Esophagus squamous epithelium (tissue), 5 donors: ENCODE measurements at places on chromosomes 16 and 17.

DNA sequence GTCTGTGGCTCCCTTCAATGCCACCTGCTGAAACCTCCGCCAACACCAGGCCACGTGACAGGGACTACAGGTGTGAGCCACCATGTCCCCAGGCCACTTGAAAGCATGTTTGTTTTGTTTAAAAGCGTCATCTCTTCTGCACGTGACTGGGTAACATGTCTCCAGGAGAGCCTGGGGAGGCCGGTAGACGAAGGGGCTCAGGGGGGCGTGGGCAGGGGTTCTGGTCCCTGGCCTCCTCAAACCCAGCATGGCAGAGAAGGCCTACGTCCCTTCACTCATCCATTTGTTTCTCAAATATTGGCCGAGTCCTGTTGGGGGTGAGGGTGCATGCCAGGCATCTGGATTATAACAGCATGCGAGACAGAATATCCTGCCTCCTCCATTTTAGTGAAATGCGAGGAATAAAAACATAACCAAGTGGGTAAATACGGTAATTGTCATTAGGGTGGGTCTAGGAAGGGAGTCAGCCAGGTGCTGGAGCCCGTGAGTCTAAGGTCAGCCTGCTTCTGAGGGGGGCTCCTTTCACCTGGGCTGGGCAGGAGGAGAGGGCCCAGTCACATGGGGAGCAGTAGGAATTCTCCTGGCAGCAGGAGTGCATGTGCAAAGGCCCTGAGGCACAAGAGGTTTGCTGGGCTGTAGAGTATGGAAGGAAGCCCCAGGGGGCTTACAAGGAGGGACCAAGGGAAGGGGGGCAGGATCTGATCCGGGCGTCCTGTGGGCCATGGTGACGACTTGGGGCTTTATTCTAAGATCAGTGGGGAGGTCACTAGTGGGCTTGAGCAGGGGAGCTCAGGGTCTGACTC is 26.8 kb upstream of the CIBAR2 start:
- DNase-seq: no peak

- DNase-seq: no peak
These were observed 681 bp downstream of the XPO6 start for GRCh38 chr16:28210979-28211588.

DNA sequence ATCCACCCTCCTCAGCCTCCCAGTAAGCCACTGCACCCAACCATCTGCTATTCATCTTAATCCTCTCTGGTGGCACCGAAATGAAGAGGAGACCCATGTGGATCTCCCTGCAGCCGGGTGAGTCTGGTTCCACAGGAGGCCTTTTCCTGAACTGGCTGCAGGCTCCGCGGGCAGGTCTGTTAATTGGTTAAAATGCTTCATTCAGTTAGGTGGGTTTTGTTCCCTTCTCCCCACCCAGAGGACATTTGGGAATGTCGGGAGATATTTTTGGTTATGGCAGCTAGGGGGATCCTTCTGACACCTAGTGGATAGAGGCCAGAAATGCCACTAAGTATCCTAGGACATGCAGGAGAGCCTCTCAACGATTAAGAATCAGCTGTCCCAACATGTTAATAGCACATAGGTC is 16.7 kb downstream of the C16orf54 start:
- DNase-seq: no peak

- DNase-seq: no peak
These were observed 18.1 kb downstream of the CALB2 start for GRCh38 chr16:71376465-71377157.

DNA sequence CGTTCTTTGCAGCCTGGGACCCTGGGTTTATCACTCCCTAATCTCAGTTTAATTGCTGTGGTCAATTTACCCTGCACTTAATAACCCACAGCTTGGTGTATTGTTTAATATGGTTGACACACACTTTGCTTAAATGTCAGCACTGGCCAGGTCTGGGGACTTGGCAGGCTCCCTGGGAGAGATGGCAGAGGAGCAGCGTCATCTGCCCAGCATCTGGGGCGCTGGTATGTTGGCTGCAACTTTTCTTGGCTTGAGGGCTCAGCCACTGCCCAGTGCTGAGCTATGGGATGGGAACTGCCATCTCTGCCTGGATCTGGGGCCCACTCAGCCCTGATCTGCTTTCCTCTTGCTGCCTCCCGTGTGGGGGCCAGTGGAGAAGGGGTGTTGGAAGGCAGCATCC is 115.7 kb upstream of the IRX3 start:
- DNase-seq: no peak

- no peak for DNase-seq
These were observed 1.5 kb downstream of the NUDT16L1 start for GRCh38 chr16:4694642-4695451.

DNA sequence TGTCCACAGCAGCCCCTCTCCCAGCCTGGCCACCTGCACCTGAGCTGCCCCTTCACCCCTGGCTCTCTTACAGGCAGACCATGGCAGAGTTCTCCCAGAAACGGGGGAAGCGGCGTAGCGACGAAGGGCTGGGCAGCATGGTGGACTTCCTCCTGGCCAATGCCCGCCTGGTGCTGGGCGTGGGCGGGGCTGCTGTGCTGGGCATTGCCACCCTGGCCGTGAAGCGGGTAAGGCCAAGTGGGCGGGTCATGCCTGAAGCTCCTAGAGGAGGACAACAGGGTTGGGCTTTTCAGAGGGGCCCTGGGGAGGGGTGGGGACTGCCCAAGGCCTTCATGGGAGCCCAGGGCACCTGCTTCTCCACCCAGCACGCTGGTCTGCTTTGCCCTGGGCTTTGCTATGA is 2.2 kb downstream of the MIEF2 start:
- no peak for DNase-seq

- no peak for DNase-seq
These were observed 8.5 kb downstream of the SCGB1C2 start for GRCh38 chr17:145671-146541.

DNA sequence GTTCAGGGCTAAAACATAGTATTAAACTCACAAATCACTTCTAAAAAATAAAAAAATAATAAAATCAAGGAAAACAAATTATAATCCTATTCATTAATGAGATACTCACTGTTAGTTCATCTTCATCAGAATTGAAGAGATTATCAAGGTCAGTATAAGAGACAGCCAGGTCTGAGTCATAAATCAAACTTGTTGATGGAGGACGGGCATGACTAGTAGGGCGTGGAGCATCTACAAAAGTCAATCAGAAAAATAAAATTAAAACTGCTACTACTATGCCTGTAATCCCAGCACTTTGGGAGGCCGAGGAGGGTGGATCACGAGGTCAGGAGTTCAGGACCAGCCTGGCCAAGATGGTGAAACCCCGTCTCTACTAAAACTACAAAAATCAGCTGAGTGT is 59.1 kb upstream of the INTS2 start:
- DNase-seq: no peak

DNA sequence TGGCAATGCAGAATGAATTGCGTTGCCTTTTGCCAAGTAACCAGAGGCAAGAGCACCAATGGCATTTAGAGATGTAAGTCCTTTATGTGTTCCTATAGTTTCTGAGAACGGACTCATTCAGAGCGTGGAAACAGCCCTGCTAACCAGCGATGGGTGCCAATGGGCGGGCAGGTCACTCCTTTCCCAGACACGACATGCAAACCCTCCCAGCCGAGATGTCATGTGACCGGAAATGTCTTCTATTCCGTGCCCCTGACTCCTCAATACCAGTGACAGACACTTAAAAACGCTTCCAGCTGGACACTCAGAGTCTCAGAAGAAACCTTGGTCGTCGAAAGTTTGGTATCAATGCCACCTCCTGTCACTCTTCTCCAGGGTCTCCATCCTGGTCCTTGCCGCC is 3.2 kb downstream of the FBF1 start:
- DNase-seq: no peak

DNA sequence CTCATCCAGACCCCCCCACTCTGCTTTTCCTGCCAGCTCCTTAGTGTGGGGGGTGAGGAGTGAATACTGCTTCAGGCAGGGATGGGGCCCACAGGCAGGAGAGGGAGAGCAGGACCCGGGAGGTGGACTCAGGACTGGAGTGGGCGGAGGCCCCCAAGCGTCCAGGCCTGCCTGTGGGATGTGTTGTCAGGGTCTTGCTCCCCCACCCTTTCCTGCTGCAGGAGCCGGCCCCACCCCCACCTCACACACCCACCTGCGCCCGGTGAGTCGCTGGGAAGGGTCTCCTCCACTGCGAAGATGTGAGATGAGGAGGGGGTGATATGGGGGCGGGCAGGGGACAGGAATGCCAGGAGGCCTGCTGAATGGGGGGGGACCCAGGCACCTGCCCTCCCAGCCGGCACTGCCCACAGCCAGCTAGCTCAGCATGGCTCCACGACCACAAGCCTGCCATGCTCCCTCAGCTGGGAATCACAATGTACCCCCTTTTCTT is 1.1 kb downstream of the FAM171A2 start:
- no peak for DNase-seq

GRCh38 chr17:43774304-43775250 is 4.2 kb downstream of the DUSP3 start:
- no peak for DNase-seq

- DNase-seq: no peak
These were observed 71.2 kb upstream of the CDYL2 start for GRCh38 chr16:80875616-80876015.

GRCh38 chr16:31875112-31875803 is 1.7 kb downstream of the ZNF267 start:
- no peak for DNase-seq

GRCh38 chr16:28872952-28873351 is 5.3 kb upstream of the ATP2A1 start:
- DNase-seq: no peak

DNA sequence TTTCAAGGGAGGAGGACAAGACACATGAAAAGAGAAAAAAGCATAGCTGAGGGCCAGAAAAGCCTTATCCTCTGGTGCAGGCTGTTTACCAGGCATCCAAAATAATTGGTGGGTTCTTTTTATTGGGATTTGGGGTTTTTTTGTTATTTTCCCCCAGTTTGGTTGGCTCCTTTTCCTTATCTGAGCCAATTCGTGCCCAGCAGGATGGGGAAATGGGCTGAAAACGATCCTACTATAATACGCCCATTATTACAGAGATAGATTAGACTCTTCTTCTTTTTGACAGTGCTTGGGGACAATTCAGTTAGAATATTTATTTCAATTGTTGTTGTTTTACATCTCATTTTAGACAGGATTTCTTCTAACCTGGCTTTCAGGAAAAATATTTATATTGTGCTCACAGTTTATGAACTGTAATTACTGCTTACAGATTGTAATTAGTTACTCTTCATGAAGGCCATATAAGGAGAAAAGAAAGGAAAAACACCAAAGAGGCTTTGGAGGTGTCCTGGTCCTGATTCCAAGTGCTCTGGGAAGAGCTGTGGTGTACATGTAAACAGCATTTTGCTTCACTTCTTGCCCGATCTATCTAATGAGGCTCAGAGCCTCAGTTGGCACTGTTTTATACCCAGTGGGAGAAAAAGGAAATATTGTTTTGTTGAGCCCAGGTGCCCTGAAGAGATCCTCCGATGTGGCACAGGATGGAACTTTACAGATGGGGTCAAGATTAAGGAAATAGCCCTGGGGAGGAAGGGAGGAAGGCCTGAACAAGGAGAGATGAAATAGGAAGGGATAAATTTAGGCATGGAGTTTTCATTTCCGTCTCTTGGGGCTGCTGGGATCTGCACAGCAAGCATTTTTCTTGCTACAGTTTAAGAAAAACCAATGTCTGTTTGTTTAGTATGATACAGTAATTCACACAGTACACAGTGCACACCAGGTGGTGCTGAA is 611 bp upstream of the ANKRD40 start:
- DNase-seq: no peak

GRCh38 chr16:67509016-67509415 is 19.6 kb upstream of the RIPOR1 start:
- DNase-seq: no peak

DNA sequence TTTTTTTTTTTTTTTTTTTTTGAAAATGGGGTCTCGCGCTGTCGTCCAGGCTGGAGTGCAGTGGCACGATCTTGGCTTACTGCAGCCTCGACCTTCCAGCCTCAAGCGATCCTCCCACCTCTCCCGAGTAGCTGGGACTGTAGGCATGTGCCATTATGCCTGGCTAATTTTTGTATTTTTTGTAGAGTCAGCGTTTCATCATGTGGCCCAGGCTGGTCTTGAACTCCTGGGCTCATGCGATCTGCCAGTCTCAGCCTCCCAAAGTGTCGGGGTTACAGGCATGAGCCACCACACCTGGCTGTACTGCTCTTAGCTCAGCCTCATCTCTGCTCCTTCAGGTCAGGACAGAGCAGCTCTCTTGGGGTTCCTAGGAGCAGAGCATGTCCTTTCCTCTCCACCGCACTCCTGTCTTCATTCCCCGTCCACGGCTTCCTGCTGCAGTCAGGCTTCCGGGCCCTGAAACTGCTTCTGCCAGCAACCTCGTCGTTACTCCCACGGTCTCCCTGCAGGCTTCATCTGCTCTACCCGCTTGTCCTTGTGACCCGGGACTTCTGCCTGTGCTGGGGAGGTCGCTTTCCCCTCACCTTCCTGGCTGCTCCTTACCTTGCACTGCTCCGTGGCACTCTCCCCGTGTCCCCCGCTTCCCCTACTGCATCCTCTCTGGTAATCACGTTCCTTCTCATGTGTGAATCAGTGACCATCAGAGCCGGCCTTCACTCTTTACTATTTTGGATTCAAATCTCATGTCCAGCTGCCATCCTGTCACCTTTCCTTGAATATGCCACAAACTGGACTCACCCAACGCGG is 38.0 kb downstream of the PRMT7 start:
- no peak for DNase-seq
